Right renal pelvis (tissue), 4 donors: ENCODE measurements at places on chromosomes 3 and 15. TPM values are rescaled to one million over a fixed set of nuclear protein-coding genes. Genes with fewer than 3 reads are reported as not detected.
A peak's percentile ranks its signal among the peaks of the same experiment; 100 is the strongest.

DNA sequence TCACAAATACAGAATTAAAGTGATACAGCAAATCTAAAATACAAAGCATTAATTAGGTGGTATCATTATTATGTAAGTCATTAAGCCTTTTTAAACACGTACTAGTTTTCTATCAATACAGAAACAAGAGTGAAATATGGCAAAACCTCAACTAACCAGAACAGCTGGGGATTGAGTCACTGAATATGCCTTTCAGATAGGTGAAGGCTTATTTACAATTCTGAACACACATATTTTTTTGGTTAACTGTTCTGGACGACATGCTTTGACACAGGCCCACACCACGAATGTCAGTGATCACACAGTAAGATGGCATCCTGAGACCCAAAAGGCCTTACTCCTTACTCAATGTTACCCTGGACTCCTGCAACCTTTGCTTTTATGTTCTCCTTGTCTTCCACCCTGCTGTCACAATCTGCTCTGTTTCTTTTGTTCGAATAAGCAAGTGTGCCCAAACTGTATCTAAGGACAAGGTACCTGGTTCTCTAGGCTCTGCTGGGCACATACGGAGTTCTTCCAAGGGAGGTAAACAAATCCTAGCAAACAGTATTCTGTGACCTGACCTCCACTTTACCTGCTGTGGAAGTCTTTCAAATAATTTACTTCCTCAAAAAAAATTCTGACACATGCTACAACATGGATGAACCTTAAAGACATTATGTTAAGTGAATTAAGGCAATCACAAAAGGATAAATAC is 7.0 kb downstream of the SFMBT1 start:
- no peak for DNase-seq

- DNase-seq: no peak
These were observed 39.2 kb upstream of the BCL2A1 start for GRCh38 chr15:80010131-80010673.

- no peak for DNase-seq
These were observed 31.2 kb downstream of the PRR23E start for GRCh38 chr3:127224118-127224517.

DNA sequence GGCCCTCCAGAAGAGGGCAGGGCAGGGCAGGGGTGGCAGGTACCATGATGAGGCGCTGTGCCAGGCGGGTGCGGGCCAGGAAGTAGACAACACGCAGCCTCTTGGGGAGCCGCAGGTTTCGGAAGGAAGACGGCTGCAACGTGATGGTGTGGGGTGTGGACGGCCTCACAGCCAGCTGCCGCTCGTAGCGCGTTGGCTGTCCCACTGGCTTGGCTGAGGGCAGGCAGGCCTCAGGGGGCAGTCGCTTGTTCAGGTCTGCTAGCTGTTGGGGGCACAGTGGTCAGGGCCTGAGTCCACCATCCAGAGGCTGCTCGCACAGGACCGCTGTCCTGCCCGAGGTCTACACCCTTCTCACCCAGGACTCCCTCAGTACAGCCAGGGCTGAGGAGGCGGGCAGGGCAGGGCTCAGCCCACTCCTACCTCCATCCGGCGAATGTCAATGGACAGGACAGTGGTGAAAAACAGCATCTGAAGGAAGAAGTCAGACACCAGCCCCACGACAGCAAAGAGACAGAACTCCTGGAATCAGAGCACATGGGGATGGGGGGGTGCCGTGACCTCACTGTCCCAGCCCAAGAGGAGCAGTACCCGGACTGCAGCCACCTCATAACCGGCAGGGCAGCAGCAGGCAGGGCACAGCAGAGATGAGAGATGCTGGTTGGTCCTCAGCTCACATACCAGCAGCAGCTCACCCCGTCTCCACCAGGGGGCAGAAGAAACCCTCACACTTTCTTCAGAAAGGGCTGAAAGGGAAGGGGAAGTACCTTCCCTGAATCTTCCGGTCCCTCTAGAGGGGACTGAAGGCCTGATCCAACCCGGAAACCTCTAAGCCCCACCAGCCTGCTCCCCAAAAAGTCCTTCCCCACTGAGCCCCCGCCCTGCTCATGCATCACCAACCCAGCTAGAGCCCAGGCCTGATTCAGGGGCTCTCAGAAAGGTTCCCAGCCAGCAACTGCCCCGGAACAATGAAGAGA is 40.0 kb downstream of the PTPN23 start:
- peak; percentile 81 for DNase-seq

DNA sequence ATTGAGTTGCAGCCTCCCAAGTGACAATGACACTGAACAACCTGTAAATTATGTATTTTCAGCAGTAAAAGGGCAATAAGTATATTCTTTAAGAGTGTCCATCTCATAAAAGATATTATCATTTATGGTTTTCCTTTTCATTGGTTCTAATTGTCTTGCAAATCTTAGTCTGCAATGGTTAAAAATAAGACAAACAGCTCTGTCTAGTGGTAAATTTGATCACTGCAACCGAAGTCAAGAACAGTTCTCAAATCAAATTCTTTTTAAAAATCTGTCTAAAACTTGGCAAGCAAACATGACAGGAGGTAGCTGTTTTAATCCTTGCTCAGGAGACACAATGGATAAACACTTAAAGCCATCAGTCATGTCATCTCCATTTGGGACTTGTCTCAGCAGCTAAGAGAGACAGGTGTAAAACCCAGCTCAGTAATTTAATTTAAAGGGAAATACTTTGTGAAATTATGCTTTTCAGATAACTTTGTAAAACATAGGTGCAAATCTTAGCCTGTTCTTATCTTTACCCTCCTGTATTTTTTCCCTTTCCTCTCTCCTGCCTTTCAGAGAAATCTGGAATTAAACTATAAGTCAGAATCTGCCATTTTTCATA is 150.3 kb upstream of the ARHGEF26 start:
- DNase-seq: no peak

- no peak for DNase-seq
These were observed 98.4 kb downstream of the NAALADL2 start for GRCh38 chr3:174957551-174958001.

GRCh38 chr15:60307034-60307433 is 90.8 kb downstream of the ANXA2 start:
- DNase-seq: no peak

- no peak for DNase-seq
These were observed 42.2 kb upstream of the B3GNT5 start for GRCh38 chr3:183210862-183211341.

DNA sequence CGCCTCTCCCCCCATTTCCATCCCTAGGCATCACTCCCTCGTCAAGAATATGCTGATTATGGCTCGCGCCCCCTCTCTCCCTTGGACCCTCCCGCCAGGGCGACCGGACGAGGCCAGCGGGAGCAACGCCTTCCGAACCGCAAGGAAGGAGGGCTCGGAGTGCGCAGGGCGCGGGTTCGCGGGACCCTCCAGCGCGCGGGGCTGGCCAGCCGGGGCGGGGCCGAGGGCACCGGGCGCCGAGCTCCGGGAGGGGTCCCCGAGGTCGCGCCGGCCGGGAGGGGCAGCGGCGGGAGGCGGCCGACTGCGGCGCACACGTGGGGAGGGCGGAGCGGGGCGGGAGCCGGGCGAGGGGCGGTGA is 483 bp downstream of the EHD4 start:
- DNase-seq: no peak

GRCh38 chr3:58623961-58624360 is 42.6 kb downstream of the FAM3D start:
- DNase-seq: no peak

DNA sequence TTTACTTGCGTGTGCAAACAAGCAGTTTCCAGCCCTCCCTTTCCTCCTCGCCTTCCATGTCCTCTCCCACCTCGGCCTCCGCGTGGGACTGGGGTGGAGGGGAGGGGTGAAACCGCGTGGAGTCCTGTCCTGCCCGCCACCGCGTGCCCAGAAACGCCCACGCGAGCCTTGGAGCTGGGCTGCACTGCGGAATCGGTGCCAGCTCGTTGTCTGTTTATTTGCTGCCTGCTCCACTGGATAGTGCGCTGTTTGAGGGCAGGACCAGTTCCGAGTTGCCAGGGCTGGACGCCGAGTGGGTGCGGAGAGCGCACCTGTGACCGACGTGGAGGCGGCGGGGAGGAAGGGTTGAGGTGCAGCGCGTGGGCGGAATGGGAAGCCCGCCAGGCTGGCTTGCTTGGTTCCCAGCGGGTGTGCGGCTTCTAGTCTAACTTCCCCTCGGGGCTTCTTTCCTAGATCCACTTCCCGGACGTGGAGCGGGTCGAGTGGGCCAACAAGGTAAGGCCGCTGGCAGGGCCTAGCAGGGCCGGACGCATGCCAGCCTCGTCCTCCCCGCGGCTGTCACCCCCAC is 17.3 kb downstream of the ESYT3 start:
- DNase-seq: no peak

DNA sequence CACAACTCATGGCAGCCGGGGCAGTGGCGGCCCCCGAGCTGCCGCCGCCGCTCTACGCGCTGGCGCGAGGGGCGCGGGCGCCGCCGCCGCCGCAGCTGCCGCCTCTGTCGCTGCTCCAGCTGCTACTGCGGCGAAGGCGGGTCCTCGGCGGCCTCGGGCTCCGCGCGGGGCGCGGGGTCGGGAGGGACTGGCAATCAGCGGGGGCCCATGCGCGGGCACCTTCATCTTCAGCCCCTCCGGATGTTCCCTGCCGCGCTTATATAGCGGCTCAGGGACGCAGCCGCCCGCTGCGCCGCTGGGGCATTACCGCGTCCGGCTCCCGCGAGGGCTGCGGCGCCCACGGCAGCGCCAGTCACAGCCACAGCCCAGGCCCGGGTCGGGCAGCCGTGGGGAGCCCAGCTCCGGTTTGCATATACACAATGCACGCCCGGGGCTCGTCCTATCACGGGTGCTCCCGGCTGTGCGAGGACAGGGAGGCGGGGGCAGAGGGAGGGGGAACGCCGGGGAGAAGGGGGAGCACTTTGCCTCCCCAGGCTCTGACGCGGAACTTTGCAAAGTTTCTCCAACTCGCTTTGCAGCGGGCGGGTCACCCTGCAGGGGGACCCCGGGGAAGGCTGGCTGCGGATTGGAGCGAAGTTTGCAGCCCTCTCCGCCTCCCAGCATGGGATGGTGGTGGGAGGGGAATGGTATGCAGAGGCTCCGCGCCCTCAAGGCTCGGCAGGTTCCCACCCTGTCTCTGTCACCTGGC is at the start of gene VGLL3:
TSS of gene VGLL3 (minus strand) at position 416 of the 748 bp plus-strand sequence. CDS start at position 10, 406 bp downstream.
- peak; percentile 52 for DNase-seq

DNA sequence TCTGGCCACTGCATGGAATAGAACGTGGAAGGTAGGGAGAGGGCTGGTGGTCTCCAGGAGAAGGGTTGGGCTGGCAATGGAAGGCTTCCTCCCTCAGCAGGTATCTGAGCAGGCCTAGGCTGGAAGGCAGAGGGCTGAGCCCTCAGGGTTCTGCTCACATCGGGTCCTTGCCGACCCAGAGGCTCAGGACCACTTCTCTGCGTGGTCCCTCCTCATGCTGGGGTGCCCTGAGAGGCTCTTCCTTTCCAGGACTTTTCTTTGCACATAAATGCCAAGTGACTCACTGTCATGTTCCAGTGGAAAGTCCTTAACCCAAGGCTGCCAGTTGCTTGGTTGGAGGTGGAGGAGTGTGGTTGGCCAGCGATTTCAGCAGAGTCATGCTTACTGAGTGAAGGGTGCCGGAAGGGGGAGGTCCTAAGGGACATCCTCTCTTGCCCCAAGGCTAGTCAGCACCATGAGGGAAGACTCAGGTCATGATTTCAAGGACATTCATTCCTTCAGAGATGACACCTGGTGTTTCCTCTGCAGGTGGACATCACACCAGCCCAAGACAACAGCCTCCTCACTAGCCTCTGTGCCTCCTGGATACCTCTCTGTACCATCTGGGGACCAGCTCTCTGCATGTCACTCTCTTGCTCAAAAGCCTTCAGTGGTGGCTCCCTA is 8.2 kb downstream of the SLC6A6 start:
- no peak for DNase-seq

- no peak for DNase-seq
These were observed 49.1 kb downstream of the PXYLP1 start for GRCh38 chr3:141280690-141281089.

DNA sequence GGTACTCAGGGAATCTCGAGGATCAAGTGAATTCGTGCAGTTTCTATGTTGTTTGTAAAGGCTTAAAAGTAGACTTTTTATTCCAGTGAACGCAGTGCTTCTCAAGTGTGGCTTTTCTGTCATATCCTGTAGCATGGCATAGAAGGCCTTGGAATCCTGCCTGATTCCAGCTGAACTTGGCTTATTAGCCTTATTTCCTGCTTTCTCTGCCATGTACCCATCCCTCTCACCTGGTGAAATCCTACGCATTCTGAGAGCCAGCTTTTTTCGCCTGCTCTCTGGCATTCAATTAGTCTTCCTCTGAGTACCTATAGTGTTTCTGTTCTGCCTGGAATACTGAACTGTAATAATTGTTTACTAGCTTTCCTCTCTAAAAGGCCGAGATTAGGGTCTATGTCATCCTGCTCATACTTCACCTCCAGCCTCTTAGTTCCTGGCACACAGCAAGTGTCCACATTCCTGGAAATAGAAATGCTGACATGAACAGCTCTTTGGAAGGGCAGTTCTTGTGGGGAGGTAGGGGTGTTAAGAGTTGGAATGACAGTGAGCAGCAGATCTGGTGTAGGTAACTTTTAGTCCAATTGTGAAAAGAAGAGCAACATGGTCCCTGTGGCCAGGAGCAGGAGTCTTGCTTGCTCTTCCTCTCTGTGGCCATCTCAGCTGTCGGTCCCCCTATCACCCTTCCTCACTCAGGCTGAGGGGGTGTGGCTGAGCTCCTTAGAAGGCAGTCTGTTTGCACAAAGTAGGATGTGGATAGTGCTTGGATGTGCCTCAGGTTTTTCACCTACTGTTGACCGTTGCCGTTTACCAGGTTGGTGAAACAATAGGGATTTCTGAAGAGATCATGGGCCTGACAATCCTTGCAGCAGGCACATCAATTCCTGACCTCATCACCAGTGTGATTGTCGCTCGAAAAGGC is 30.4 kb downstream of the SLC24A1 start:
- DNase-seq: no peak

DNA sequence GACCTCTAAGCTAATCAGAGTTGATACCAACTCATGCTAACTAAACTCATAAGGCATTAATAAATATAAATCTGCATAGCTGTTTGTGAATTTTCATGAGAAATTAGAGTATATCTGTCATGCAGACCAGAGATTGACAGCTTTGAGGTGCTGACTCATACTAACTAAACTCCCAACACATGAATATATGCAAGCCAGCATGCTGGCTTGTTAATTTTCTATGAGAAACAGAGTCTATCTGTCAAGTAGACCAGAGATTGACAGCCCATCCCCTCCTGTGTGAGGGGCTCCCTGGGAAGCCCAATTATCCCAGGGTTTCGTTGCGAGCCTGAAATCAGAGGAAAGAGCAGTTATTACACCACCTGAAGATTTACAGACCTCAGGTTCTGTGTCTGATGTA is 69.3 kb downstream of the CD47 start:
- no peak for DNase-seq

DNA sequence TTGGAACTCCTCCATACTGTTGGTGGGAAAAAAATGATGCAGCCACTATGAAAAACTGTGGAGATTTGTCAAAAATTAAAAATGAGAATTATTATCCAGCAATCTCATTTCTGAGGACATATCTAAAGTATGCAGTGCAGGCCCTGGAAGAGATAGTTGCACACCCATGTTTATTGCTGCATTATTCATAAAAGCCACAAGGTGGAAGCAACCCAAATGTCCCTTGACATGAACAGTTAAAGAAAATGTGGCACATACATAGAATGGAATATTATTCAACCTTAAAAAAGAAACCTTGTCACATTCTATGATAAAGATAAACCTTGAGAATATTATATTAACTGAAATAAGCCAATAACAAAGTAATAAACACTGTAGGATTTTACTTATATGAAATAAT is 80.9 kb upstream of the ARHGEF26 start:
- no peak for DNase-seq

The PLSCR5 gene
- not detected for polyA plus RNA-seq

The LDHAL6B gene
- 0.26 TPM for polyA plus RNA-seq

The SLC22A13 gene
- polyA plus RNA-seq: 1.9 TPM

The MST1R gene
- 0.84 TPM for polyA plus RNA-seq

The ZPLD1 gene
- 0.85 TPM for polyA plus RNA-seq

The GPR149 gene
- not detected for polyA plus RNA-seq

The LRRC31 gene
- 0.30 TPM for polyA plus RNA-seq

The CDCP1 gene
- polyA plus RNA-seq: 0.93 TPM
